ENCODE measurements at places on chromosomes 7 and 10.

DNA sequence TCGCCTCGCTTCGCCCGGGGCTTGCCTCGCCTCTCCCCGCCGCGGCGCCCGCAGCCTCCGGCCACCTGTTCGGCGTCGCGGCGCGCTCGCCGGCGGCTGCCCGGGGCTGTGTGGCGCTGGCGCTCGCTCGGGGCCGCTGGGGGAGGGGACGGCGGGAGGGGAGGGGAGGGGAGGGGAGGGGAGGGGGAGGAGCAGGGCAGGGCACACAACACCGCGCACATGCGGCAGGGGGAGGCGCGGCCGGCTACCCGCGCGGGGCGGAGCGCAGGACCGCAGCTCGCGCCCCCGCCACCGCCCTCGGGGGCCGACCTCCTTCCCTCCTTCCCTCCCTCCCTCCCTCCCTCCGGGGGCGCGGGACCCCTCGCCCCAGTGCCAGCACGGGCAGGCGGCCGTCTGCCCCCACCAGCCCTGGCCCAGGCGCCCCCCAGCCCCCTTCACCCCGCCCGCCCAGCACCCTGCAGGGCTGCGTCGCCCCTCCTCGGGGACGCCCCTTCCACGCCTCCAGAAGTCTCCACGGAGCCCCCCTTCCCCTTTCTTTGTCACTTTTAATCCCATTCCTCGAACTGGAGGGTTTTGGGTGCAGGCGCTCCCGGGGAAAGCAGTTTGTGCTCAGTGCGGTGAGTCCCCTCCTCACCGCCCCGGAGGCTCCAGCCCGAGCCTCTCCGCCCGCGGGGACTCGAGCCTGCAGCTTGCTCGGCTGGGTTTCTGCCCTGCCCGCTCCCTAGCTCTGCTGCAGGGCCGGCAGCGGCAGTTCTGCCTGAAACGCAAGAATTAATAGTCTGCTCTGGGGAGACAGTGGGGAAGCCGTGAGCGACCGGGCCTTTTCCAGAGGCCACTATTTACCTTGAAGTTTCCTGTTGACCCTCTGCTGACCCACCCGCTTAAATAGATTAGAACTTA lies at the start of gene PARD3:
PARD3 (minus strand) TSS at position 112 of the 900 bp plus-strand sequence. CDS start 301 bp downstream, outside the sequence.
- DNase-seq, result peak; percentile 69

GRCh38 chr7:20307119-20307518 lies 23.6 kb upstream of the ITGB8 start:
- no peak for DNase-seq

- no peak for DNase-seq
These were observed 492.5 kb upstream of the AKR1E2 start for GRCh38 chr10:4333459-4333894.

- no peak for DNase-seq
These were observed 113.6 kb downstream of the PRLHR start for GRCh38 chr10:118481871-118482270.

DNA sequence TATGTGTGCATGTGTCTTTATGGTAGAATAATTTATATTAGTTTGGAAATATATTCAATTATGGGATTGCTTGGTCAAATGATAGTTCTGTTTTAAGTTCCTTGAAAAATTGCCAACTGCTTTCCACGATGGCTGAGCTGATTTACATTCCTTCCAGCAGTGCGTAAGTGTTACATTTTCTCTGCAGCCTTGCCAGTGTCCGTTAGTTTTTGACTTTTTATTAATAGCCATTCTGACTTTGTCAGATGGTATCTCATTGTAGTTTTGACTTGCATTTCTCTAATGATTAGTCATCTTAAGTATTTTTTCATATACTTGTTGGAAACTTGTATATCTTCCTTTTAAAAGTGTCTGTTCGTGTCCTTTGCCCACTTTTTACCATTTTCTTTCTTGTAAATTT lies 434.2 kb upstream of the POT1 start:
- DNase-seq, result no peak

DNA sequence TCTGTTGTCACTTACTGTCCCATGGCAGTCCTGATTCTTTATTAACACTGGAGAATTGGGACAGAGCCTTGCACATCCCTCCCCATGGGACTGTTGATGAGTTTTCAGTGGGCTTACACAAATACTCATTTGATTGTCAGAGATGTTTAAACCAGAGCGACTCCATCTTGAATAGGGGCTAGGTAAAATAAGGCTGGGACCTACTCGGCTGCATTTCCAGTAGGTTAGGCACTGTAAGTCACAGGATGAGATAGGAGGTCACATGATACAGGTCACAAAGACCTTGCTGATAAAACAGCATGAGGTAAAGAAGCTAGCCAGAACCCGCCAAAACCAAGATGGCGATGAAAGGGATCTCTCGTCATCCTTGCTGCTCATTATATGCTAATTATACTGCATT lies 47.6 kb upstream of the JCAD start:
- DNase-seq, result no peak

- DNase-seq, result no peak
These were observed 35.0 kb upstream of the DGKI start for GRCh38 chr7:137881607-137882260.

- DNase-seq, result no peak
These were observed 8.4 kb downstream of the BNIP3 start for GRCh38 chr10:131973160-131973951.

DNA sequence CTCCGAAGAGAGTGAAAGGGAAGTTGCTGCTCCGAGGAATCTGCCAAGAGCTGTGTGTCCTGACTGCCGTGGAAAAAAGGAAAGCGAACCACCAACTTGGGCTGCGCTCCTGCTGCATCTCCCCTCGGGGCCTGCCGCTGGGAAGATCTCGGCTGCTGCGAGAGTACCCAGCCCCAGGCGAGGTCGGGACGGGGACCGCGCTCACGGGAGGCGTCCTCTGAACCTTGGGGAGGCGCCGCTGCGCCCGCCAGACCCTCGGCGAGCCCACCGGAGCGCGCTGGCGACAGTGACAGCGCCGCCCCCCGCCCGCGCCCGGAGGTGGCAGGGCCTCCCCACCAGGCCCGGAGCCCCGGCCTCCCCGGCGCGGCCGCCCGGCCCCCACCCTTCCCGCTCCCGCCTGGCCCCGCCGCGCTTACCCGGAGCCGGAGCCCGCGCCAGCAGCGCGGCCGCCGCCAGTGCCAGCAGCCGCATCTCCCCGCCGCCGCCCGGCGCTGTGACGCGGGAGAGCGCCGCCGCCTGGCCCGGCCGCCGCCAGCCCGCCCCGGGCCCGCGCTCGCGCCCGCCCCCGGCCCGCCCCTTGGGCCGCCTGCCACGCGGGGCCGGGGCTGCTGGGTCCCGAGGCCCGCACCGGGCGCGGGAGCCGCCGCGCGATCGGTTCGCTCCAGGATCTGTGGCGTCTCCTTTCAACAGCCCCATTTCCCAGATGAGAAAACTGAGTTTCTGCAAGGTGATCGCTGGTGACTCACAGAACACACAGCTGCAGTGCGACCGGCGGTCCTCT lies at the start of gene VSTM4:
VSTM4 (minus strand) TSS at position 508 of the 781 bp plus-strand sequence; CDS start at position 471, 37 bp downstream.
- peak; percentile 7 for DNase-seq

- DNase-seq, result no peak
These were observed 3.5 kb upstream of the NACAD start for GRCh38 chr7:45092100-45092930.

DNA sequence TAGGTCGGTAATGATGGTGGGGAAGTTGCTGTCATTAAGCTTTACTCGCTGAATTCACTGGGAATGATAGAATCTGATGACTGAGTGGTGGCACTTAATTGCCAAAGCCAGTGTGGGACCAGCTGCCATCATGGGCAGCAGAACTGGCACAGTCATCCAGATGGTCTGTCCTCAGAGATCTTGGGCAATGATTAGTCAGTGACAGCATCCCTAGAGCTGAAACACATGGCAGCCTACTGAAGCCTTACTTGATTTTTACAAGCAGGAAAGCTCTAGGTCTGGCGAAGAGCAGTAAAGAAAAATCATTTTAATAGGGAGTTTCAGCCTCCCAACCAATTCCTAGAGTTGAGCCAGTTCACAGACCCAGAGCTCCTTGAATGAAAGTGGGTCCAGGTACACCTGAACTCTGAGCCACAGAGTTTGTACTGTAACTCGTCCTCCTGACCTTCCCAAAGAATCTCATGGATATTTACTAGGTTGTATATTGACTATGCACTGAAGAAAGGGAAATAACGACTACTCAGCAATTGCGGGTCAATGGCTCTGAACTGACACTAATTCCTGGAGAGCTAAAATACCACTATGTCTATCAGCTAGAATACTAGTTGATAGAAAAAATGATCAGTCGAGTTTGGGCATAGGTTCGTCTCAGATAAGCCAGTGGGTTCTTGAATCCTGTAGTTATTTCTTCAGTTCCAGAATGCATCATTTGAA lies 4.4 kb upstream of the ASB13 start:
- DNase-seq, result no peak

DNA sequence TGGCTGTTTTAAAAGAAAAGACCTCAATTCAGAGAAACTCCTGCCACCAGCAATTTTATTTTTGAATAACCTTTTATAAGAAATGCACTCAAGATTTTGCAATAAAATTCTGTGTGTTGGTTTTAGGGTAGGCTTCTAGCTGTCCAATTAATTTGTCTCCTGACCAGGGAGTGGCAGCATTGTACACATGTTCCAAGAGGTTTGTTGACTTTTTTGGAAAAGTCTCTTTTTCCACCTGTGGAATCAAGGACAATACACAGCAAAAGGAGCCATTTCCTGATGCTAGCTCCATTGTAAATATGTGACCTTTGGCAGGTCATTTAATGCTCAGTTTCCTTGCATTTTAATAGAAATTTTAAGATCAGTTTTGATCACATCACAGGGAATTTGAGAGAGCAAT lies 1.8 kb downstream of the GIMAP5 start:
- no peak for DNase-seq

DNA sequence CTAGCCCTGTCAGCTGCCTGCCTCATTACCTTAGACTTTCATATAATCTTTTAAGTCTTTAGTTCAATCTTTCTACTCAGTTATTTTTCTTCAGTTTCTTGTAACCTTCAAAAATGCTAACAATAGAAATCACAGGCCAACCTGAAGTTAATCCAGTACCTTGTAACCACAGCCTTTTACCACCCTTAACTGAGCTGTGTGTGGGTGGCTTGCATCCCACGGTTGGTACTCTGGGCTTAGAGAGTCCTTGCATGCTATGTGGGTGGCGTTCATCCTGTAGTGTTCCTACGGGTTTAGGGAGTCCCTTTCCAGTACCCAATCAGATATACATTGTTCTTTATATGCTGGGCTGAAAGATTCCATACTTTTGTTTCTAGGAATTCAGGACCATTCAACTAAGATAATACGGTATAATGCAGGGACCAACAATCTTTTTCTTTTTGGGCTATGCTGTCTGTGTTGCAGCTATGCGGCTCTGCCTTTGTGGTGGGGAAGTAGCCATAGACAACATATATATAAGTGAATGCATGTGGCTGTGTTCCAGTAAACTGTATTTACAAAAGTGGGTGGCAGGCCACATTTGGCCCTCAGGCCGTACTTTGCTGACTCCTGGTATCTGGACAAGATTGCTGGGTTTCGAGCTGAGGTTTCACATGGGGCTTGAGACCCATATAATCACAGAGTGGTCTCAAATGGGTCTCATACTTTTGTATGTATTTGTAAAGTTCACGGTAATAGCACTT lies 280.8 kb upstream of the LRGUK start:
- no peak for DNase-seq

GRCh38 chr7:41702635-41703371 lies at the start of gene INHBA:
TSS of gene INHBA (minus strand) at chr7:41703090. CDS start at chr7:41700374, 2,716 bp downstream.
- no peak for DNase-seq

- DNase-seq, result no peak
These were observed 166.4 kb upstream of the PPP1R3A start for GRCh38 chr7:114085313-114085591.

DNA sequence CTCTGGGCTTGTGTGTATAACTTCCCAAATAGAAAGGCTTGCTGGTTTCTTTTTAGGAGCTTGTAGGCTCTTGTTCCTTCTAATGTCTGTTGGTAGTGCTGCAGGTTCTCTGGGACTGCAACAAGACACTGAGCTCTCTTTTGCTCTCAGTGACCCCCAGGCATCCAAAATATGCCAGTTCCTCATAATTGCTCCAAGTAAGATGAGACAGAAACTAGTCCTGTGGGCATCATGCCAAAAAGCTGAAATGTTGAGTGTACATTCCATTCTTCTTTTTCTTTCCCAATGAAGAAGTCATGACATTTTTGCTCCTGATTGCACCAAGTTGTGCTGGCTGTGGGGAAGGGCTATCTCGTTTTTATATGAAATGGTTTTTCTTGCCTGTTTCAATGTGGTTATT lies 7.1 kb upstream of the BTBD16 start:
- DNase-seq, result no peak
